ENCODE measurements at places on chromosomes 16 and 17.

DNA sequence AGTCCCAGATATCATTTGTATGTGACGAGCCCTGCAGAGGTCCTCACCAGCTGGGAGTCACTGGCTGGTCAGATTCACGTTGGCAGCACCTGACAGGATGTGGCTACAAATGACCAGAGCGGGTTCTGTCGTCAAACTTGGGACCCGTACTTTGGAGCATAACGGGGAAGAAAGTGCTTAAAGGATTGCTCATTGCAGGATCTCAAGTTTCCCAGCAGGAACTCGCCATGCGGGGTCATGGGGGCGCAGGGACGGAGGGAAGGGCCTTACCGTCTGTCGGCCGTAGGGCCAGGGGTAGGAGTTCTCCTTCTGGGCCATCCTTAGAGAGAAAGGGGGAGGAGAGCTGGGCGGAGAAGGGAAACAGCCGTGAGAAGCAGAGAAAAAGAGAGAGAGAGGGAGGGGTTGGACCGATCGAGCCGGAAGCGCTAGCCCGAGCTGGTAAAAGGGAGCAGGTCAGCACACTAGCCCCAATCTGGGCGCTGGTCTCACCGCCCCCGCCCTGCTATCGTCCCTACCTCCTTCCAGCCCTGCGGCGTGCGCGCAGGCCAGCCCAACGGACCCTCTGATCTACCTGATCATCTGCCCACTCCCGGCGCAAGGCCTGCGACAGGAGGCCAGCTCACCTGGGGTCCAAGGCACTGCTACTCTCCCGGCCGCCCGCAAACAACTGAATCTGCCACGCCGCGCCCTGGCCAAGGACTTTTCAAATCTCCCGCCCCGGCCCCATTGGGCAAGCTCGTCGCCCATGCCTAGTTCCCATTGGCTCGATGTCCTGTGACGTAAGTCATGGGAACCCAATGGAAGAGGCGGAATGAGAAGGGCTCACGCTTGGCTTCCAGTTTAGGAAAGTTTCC lies at the start of gene AURKB:
TSS of gene AURKB (minus strand) at position 669 of the 854 bp plus-strand sequence. CDS start at position 318, 351 bp downstream.
- peak; percentile 96 for DNase-seq

DNA sequence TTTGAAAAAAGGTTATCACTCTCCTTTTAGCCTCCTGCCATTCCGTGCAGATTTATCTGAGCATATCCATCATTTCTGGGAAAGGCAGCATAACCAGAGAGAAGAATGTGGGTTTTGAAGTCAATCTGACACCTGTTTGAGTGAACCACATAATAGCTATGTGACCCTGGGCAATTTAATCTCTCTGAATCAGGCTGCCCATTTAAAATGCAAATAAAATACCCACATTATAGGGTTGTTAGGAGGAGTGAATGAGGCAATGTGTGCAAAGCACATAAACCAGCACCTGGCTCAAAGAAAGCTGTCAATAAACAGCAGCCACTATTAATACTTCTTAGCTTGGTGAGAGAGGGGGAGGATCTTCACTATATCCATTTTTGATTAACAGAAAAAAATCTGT lies 88.0 kb downstream of the CACNG1 start:
- no peak for DNase-seq

GRCh38 chr16:3623642-3624041 lies 12.2 kb upstream of the SLX4 start:
- DNase-seq, result no peak

DNA sequence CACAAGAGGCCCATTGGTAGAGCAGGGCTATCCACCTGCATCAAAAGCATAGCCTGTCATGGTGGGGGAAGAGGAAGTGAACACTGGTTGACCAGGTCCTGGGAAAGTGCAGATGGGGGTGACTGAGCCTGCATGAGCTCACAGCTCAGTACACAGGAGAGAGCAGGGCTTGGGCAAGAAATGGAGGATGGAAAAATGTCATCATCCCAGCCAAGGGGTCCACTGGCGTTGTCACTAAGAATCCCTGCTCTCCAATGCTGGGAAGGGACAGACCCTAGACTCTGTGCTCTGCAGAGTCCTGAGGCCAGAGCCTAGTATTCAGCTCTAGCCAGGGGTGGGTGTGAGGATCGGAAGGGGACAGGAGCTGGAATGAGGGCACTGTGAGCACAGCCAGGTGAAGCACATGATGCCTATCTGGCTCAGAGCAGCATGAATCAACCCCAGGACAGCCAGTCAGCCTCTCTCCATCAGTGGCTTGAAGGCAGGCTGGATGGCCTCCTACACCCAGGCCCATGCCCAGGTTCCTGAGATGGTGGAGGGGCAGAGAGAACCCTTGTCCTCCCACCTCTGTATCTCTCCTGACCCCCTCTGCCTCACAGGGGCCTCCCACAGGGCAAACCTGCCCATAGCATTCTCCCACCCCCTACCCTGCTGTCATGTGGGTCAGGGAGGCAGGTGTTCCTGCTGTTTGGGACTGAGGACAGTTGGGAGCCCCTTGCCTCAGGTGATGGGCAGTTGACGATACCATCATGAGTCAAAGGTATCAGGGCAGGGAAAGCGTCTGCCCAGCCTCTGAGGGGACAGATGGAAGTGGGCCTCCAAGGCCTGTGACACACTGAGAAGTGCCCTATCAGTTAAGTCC lies 13.8 kb upstream of the CTCF start:
- DNase-seq, result no peak

- no peak for DNase-seq
Observed at GRCh38 chr17:79907217-79907715, 68.0 kb upstream of the CBX4 start.

DNA sequence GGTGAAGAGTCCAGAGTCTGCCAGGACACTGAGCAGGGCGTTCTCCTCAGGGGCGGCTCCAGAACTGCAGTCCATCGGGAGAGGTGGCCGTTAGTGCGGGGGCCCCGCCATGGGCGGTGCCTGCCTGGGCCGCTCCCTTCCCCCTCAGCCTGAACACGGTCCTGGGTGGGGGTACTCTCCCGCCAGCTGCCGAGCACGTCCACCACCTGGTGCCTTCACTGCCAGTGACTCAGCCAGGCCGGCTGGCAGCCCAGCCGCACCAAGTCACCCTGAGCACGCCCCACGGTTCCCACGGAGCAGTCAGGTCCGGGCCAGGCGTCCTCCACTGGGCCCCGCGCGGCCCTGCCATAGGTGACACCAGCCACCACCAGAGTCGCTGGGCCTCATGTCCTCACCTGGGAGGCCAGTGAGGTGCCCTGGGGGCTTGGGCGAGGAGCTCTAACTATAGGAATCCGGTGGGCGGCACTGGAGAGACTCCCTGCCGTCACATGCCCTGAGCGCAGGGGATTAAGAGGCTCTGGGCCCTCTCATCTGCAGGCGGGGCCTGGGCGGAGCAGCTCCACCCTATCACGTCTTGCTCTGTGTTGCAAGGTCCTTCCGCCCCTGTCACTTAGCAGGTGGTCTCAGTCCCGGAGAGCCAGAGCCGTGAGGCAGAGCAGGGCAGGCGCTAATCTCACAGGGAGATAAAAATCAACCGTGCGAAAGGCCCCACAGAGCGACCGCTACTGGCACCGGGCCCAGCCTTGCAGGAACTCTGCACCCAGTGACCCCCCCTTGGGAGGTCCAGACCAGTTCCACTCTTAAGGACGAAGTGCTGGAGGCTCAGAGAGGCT lies 14.3 kb downstream of the PIEZO1 start:
- peak; percentile 76 for DNase-seq

DNA sequence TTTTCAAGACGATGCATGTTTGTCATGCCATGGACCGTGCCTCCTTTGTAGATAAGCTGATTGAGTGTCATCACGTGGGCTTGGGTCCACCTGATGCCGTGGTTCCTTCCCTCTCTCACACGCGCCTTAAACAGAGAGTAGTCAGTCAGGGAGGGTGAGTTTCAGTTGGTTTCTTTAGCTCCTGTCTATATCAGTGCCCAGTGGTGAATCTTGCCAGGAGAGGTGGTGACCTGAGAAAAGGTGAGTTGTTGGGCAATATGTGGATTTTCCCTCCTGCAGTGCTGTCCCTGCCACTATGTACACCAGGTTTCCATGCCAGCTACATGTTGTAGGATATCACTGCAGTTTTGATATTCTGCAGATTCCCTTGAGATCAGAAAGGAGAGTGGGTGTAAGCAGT lies 129.7 kb downstream of the LAT start:
- no peak for DNase-seq

- DNase-seq, result no peak
Observed at GRCh38 chr17:744937-745336, 7.1 kb downstream of the GEMIN4 start.

DNA sequence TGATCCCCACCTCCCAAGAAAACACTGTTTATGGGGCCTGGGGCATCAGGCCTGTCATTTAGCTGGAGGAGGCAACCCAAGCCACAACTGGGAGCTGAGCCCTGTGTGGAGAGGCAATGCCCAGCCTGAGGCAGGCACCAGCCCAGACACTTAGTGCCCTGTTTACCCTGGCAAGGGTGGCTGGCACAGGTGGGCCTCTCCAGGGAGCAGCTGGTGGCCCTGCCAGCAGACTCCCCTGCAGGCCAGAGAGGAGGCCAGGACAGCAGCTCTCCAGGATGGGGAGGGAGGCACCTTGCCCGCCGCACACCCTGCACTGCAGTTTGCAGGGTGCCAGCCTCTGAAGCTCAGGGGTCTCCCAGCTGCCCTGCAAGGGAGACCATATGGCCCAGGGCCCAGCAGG lies 9.1 kb upstream of the TMEM92 start:
- DNase-seq, result no peak

DNA sequence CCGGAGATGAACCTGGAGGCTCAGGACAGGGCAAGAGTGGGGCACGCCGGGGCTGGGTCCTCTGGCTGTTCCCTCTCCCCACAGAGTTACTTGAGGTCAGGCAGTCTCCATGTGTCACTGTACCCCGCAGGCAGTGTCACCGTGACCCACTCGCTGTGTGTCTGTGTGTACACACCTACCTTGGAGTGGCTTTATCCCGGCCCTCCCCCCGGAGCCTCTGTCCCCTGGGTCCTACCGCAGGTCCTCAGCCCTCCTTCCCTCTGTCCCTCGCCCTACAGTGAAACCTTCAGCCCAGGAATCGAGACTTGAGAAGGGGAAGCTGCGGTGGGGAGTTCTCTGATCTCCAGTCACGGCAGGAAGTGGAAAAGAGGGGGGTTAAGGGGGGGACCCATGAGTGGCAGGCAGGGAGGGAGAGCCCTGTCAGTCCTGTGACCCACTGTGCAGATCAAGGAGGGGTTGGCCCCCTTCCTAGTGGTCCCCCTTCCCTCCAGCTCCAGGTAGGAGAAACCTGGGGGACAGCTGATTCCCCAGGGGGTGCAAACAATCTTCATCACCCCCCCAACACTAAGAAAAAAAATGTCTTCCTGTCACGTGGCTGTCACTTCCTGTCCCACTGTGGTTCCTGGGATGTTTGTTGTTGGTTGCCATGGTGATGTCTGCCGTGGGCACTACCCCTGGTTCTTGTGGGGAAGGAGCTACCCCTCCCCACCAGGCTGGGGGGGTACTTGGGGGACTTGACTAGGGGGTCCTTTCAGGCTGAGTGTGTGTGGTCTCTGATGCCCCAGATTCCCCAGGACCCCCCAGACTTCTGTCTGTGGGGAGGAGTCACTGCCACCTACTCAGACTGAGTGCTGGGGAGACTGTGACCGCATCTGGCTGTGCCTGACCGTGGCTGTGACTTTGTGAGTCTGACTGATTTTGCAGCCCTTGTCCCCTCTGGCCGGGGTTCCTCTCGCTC lies 13.7 kb downstream of the RARA start:
- peak; percentile 57 for DNase-seq

GRCh38 chr17:45967378-45967777 lies 31.7 kb upstream of the STH start:
- no peak for DNase-seq

GRCh38 chr17:31198026-31198425 lies 99.0 kb downstream of the OMG start:
- no peak for DNase-seq

GRCh38 chr16:27600381-27600780 lies 50.4 kb downstream of the KATNIP start:
- no peak for DNase-seq

- no peak for DNase-seq
Observed at GRCh38 chr16:1938316-1938715, 4.7 kb downstream of the MSRB1 start.

DNA sequence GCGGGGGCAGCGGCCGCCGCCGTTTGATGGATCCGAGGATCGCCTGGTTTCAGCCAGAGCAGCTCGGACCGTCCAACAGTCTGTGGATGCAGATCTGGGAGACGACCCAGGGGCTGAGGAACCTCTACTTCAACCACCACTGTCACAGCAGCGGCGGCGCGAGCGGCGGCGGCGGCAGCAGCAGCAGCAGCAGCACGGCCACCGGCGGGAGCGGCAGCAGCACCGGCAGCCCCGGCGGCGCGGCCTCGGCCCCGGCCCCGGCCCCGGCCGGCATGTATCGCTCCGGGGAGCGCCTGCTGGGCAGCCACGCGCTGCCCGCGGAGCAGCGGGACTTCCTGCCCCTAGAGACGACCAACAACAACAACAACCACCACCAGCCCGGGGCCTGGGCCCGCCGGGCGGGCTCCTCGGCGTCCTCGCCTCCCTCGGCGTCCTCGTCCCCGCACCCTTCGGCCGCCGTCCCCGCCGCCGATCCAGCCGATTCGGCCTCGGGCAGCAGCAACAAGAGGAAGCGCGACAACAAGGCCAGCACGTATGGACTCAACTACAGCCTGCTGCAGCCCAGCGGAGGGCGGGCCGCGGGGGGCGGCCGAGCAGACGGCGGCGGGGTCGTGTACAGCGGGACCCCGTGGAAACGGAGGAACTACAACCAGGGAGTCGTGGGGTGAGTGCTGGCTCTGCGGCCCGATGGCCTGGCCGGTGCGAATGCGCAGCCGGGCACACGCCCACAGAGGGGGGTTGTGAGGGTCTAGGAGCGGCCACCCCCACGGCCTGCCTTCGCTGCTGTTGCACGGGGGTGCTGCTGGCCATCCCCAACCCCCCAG lies 702 bp downstream of the TENT4B start:
- peak; percentile 43 for DNase-seq

- no peak for DNase-seq
Observed at GRCh38 chr17:50608700-50609379, 25.8 kb upstream of the ABCC3 start.

GRCh38 chr17:49723423-49723822 lies 15.7 kb upstream of the SLC35B1 start:
- no peak for DNase-seq

DNA sequence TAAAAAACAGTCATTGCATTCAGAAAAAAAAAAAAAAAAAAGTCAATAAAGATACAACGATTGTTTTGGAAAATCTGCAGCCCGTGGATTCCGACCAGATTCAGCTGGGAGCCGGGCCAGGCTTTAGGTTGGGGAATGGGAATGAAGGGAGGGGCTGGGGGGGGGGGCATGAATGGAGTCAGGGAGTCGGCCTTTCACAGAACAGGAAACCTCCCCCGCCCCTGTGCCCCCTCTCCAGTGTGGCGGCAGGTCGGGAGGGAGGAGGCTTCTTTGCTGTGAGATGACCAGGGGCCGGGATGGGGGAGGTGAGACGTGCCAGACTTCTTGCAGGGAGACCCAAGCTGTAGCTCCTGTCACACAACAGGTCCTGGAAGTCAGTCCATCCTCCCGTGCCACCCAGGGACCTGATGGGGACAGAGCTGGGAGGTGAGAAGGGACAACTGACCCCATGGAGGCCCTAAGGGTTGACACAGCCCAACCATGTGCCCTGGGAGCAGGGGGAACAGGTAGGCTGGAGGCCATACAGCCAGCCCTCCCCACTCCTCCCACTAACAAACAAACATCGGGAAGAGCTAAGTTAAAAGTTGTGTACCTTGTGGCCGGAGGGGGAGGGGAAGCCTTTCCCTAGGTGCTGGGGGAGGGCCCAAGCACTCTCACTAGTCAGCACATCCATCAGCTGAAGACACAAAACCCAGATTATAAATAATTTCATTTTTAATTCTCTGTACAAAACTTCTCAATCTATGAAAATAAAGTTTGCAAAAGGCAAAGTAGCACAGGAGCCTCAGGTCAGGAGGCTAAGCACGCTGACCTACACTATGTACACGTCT lies 25.2 kb downstream of the SREBF1 start:
- peak; percentile 58 for DNase-seq

GRCh38 chr16:35195173-35195863 lies 1735.9 kb downstream of the TP53TG3F start:
- no peak for DNase-seq

Data from nephron progenitor cell (in vitro differentiated cells).